ENCODE measurements at places on chromosomes 12 and 14. TPM values are rescaled to one million over a fixed set of nuclear protein-coding genes. Genes with fewer than 3 reads are reported as not detected.

Gene LMNTD1
- total RNA-seq, result not detected

Gene PMCH
- 0.27 TPM for total RNA-seq

Gene TAS2R14
- 5.2 TPM for total RNA-seq

DNA sequence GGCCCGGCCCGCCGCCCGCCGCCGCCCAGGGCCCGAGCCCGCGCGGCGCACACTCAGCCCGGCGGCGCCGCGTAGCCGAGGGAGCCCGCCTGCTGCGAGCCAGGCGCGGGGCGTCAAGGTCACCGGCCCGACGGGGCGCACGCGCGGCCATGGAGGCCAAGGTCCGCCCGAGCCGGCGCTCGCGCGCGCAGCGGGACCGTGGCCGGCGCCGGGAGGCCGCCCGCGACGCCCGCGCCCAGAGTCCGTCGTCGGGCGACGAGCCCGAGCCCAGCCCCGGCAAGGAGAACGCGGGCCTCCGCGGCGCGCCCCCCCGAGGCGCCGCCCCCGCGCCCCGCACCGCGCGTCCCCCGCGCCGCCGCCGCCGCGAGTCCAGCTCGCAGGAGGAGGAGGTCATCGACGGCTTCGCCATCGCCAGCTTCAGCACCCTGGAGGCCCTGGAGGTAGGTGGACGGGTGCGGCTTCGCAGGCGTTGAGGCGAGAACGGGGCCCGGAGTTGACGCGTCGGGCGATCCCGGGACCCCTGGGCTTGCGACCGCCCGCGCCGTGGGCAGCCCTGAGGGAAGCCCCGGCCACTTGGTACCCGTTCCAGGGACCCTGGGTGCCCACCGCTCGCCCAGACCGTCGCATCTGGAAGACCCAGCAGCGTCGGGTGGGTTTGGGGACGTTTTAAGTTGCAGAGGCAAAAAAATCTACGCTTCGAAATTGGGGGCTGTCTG is 629 bp downstream of the FBRSL1 start:
- DNase-seq, result peak; percentile 17

- no peak for DNase-seq
Observed at GRCh38 chr12:110339184-110339952, 58.3 kb downstream of the ATP2A2 start.

- peak; percentile 61 for DNase-seq
Observed at GRCh38 chr14:54737132-54737711, 165.4 kb downstream of the GCH1 start.

DNA sequence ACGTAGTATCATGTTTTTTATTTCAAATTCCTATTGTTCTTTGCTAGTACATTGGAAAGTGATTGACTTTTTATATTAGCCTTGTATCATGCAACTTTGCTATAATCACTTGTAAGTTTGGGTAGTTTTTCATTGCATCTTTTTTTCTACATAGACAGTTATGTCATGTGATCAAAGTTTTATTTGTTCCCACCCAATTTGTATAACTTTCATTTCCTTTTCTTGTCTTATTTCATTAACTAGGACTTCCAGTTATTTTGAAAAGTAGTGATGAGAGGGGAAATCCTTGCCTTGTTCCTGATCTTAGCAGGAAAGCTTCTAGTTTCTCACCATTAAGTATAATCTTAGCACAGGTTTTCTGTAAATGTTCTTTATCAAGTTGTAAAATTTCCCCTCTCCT is 9.8 kb upstream of the KRT6A start:
- no peak for DNase-seq

- DNase-seq, result no peak
Observed at GRCh38 chr12:16833376-16834015, 227.5 kb upstream of the LMO3 start.

DNA sequence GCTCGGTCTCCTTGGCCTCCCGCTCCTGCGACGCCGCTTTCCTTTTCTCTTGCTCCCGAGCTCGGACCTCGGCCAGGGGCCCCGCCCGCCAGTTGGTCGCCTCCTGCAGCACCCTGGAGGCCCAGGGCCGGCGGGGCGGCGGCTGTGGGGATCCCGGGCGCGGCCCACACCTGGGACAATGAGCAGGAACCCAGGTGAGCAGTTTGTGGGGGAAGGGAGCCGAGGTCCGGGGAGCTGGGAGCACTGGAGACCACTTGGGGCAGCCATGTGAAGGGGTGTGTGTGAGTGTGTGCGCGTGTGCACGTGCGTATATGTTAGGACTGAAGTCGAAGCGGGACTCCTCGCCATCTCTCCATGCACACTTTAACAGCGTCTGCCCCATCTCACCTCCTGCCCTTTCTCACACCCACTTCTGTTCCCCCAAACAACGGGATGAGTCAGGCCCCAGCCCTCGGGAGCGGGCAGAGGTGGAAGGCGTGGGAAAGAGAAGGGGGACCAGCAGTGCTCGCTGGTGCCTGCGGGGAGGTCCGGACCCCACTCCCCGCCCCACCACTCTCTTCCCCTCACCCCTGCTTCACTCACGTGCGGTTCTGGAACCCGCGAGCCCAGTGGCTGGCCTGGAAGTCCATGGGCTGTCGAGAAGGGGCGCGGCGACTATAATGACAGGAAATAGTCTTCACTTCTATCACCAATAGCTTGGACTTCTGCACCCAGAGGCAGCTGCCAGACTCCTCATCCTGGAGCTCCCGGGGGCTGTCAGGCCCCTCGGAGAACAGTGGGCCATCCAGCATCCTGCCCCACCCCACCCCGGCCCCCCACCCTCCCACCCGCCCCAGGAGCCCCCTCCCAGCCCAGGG is 450 bp downstream of the DDN start:
- no peak for DNase-seq

- DNase-seq, result peak; percentile 18
Observed at GRCh38 chr12:75482646-75483045, 2.1 kb downstream of the GLIPR1 start.

GRCh38 chr12:78279567-78279966 is 448.9 kb downstream of the NAV3 start:
- no peak for DNase-seq
